ENCODE measurements at places on chromosomes 3 and 15. TPM values are rescaled to one million over a fixed set of nuclear protein-coding genes. Genes with fewer than 3 reads are reported as not detected.

DNA sequence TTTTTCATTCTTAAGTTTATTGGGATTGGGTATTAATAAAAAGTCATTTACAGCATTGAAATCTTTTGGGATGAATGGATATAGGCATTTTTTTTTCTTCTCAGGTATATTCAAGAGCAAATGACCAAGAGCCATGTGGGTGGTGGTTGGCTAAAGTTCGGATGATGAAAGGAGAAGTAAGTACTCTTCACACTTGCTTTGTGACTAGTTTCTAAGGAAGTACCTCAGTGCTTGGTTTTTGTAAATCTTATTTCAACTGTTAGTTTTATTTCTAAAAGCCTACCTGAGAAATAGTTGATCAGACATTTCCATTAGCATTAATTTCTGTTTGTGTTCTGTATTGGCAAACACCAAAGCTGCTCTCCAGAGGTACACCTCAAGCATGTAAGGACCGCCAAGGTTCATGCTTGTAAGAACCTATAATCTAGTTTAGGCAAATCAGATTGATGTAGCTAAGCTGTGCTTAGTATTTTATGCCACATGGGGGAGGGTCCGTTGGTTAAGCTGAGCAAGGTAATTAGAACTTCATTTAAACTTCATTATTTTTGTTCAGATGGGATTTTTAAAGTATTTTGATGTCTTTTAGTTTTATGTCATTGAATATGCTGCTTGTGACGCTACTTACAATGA lies 35.4 kb downstream of the FXR1 start:
- no peak overlapping the region for H3K4me3 ChIP-seq
- H3K27me3 ChIP-seq = no peaks in the 10 kb centered on the region
- H3K27ac ChIP-seq = no peak overlapping the region
- H3K36me3 ChIP-seq = peaks cover 66% of the 10 kb centered on the region
- no peaks in the 10 kb centered on the region for H3K4me1 ChIP-seq
- no peak for DNase-seq

DNA sequence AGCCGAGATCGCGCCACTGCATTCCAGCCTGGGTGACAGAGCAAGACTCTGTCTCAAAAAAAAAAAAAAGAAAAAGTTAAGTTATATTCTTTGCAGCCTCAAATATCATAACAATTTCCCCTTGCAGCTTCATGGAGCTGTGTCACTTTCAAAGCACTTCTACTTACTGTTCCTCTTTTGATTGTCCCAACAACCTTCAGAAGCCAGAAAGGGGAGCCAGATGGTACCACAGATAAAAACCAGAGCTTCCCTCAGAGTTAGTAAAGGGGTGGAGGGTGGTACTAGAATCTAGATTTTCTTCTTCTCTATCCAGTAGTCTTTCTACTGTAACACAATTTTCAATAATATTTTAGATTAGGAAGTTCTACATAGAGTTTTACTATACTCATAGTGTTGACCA lies 188.8 kb downstream of the TAFA4 start:
- no peaks in the 10 kb centered on the region for H3K27me3 ChIP-seq
- DNase-seq = no peak
- H3K4me3 ChIP-seq = no peak overlapping the region

DNA sequence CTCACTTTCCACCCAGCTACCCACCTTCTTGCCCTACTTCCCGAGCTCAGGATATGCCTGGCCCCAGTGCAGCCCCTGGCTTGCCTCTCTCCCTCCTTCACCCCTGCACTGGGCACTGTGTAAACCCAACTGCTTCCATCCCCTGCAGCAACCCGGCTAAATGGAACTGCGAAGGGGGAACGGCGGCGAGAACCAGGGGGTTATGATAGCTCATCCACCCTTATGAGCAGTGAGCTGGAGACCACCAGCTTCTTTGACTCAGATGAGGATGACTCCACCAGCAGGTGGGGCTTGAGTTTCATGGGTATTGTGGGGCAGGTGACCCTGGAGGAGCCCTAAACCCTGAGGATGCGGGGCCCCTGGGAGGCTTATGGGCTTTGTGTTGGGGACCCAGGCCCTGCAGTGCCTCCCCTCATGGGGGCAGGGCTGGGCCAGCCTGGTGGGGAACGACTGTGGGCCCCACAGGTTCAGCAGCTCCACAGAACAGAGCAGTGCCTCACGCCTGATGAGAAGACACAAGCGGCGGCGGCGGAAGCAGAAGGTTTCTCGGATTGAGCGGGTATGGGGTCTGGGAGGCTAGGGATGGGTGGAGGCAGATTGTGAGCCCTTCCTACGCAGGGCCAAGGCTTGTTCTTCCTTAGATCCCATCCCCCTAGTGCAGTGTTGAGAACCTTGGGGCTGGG lies 9.6 kb downstream of the DVL3 start:
- H3K4me3 ChIP-seq = no peak overlapping the region
- no peaks in the 10 kb centered on the region for H3K27me3 ChIP-seq
- H3K36me3 ChIP-seq = peaks cover 25% of the 10 kb centered on the region

GRCh38 chr3:98797905-98798304 lies 34.8 kb downstream of the ST3GAL6 start:
- H3K36me3 ChIP-seq = peaks cover 31% of the 10 kb centered on the region
- H3K4me1 ChIP-seq = no peaks in the 10 kb centered on the region
- DNase-seq = no peak
- H3K27ac ChIP-seq = no peak overlapping the region

- no peaks in the 10 kb centered on the region for H3K4me1 ChIP-seq
- peaks cover 90% of the 10 kb centered on the region for H3K36me3 ChIP-seq
- DNase-seq = no peak
- no peak overlapping the region for H3K27ac ChIP-seq
- no peaks in the 10 kb centered on the region for H3K27me3 ChIP-seq
Measured at GRCh38 chr15:72754096-72754495, 29.5 kb downstream of the ADPGK start.

- no peak overlapping the region for H3K27ac ChIP-seq
- no peaks in the 10 kb centered on the region for H3K4me1 ChIP-seq
- no peak for DNase-seq
- no peak overlapping the region for H3K4me3 ChIP-seq
Measured at GRCh38 chr3:126025116-126025729, 56.2 kb downstream of the ROPN1B start.

- H3K36me3 ChIP-seq = no peaks in the 10 kb centered on the region
- H3K27ac ChIP-seq = no peak overlapping the region
- H3K27me3 ChIP-seq = no peaks in the 10 kb centered on the region
- no peaks in the 10 kb centered on the region for H3K4me1 ChIP-seq
- DNase-seq = no peak
Measured at GRCh38 chr3:85037203-85037602, 78.4 kb downstream of the CADM2 start.

DNA sequence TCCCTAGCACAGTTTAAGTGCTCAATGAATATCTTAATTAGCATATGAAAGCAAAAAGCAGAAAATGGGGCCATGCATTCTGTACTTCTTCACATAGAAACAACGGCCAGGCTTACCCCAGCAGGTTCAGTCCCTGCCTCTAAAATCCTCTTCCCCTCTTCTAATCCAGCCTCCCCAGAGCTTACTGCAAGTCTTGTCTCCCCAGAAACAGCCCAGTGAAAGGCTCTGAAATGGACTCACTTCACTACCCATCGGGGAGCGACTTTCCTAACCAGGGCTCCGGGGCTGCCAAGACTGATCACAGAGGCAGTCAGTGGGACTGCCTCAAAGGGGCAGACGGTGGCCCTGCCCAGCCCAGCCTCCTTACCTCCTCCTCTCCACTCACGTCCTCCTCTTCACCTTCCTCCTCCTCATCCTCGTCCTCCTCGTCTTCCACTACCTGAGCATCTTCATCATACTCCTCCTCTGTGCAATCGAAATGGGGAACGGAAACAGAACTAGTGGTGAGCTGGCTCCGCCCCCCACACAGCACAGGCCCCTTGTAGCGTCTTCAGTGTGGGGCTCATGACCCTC lies 38.0 kb downstream of the ANP32A start:
- no peaks in the 10 kb centered on the region for H3K27me3 ChIP-seq
- no peak for DNase-seq
- H3K4me1 ChIP-seq = peaks cover 8% of the 10 kb centered on the region
- no peak overlapping the region for H3K4me3 ChIP-seq
- peak overlapping the region; percentile 41 for H3K27ac ChIP-seq

DNA sequence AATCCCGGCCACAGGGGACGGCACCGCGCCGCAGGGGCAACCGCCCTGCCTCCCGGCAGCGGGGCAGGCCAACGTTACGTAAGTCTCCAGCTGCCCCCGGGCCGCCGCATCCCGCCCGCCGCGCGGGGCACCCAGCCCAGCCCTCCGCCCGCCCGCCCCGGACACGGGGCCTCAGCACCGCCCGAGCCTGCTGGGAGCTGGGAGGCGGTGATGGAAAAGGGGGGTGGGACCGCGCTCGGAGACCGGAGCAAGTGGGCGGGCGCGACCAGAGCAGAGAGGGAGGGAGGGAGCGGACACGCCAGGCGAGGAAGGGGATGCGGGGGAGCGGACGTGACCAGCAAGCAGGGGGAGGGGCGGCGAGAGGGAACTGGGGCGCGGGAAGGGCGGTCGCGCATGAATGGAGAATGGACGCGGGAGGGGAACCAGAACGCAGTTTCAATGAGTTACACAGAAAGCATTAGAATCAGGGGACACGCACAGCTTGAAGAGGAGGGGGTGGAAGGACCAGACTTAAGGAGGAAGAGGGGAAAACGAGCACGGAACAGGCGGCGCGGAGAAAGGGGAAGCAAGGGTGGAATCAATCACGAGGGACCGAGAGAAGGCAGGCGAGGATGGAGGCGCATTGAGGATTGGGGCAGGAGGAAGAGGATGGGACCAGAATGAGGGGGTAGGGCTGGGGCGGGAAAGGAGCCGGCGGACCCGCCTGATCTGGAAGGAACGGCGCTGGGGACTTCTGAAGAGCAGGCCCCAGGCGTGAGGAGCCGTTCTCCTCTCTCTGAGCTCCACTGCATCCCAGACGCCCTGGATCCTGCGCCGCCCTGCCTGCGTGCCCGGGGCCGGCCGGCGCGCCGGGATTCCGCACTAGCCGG lies 559 bp downstream of the PKM start:
- peaks cover 43% of the 10 kb centered on the region for H3K4me1 ChIP-seq
- peak; percentile 77 for DNase-seq
- peak overlapping the region; percentile 95 for H3K27ac ChIP-seq
- no peaks in the 10 kb centered on the region for H3K27me3 ChIP-seq
- no peaks in the 10 kb centered on the region for H3K36me3 ChIP-seq

DNA sequence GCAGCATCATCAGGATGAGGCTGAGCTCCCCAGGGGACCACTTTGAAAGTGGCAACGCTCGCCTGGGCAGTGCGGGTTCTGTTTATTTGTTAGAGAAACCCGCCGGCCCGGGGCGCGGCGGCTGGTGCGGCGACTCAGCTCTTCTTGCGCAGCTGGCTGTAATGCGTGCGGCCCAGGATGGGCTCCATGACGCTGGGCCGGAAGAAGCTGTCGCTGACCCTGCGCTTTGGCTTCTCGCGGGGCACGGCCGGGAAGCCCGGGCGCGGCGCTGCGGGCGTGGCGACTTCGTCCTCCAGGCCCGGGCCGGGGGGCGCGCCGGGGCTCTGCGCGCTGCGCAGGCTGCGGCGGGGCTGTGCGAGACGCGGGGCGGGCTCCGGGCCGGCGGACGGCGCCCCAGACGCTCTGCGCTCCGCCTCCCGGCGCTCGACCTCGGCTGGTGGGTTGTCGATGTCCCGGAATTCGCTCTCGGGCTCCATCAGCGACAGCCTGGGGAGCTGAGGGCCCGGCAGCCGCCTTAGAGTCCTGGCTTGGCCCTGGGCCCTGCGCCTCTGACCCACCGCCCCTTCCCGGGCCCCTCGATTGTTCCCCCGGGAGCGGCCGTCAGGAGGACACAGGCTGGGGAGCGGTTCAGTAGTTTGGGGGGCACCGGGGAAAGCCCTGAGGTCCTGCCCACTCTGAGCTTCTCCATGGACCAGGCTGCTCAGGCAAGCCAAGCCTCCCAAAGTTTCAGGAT lies 10.3 kb upstream of the KIF7 start:
- H3K36me3 ChIP-seq = no peaks in the 10 kb centered on the region
- peak; percentile 23 for DNase-seq
- peak overlapping the region; percentile 89 for H3K27ac ChIP-seq
- no peaks in the 10 kb centered on the region for H3K27me3 ChIP-seq
- H3K4me3 ChIP-seq = peak overlapping the region; percentile 33
- peaks cover 20% of the 10 kb centered on the region for H3K4me1 ChIP-seq

DNA sequence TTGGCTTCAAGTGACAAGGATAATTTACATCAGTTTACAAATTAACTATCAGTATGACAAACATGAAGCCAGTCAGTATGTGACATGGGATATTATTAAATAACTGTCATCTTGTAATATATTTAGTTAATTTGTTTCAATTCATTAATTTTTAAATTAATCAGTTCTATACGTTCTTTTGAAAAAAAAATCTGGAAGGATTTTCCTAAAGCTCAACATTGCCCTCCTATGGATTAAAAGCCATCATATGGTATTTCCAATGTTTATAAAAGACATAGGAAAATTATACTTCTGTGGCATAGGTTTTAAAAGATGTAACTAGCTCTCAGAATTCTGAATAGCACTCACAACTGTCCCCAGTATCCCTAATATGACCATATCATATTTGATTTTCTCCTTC lies 134.4 kb downstream of the PLOD2 start:
- no peaks in the 10 kb centered on the region for H3K4me1 ChIP-seq
- H3K27ac ChIP-seq = no peak overlapping the region
- H3K36me3 ChIP-seq = no peaks in the 10 kb centered on the region
- H3K4me3 ChIP-seq = no peak overlapping the region

Gene ITPR1
- total RNA-seq = 58.6 TPM

Gene IL5RA
- not detected for total RNA-seq

Gene THAP10
- 4.6 TPM for total RNA-seq

Gene PPCDC
- total RNA-seq = 30.6 TPM

All from tibial nerve (tissue), 4 donors.